Spinal cord (tissue), 10 donors: ENCODE measurements at places on chromosomes 12 and 14.

DNA sequence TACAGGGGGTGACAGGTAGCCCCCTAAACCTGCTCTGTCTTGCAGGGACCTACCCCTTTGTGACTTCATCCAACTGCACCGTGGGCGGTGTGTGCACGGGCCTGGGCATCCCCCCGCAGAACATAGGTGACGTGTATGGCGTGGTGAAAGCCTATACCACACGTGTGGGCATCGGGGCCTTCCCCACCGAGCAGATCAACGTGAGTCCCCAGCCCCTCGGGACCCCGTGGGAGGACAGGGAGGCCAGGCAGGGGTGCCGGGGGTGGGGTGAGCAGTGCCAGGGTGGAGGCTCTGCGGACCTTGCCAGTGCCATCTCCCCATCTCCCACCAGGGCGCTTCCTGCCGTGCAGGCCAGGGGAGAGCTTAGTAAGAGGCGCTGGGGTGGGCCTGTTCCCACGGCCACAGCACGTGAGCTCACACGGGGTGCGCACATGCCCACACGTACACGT is 11.1 kb upstream of the SIVA1 start:
- DNase-seq = no peak

GRCh38 chr12:67758521-67758920 is 110.0 kb downstream of the DYRK2 start:
- DNase-seq = peak; percentile 40

- DNase-seq = no peak
Observed at GRCh38 chr12:114662512-114663177, 21.3 kb downstream of the TBX3 start.

DNA sequence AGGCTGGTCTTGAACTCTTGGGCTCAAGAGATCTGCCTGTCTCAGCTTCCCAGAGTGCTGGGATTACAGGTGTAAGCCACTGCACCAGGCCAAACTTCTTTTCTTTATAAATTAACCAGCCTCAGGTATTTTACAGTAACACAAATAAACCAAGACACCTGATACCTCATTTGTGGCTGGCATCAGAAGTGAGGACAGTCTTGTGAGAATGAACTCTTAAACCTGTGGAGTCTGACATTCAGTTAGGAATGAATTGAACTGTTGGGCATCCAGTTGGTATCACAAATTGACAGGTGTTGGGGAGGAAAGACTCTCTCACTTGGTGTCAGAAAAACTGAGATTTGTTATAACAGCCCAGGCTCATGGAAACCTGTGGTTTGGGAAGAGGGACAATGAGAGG is 120.5 kb downstream of the DENND5B start:
- DNase-seq = no peak

GRCh38 chr12:115482943-115483342 is 794.5 kb downstream of the MED13L start:
- DNase-seq = no peak

DNA sequence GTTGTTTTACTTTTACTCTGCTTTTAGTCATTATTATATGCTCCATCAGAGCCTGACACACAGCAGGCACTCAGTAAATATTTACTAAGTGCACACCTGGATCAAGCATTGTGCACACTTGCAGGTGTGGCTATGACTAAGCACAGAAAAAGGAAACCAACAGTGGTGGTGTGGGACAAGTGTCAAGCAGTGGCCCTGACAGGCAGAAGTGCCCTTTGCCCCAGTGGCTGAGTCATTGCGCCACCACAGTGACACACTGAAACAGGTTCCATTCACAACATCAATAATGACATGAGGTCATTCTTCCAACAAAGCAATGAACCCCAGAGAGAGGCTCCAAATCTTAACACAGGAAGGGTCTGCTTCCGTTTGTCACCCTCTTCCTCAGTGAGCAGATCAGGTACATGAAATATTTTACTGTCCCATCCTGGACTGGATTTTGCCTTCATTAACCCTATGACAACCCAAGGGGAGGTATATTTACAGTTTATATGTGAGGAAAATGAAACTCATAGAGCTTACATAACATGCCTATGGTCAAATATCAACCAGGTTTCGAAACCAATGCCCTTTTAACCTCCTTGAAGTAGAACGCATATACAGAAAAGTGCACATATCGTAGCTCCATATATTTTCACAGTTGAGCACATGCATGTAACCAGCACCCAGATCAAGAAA is 82.6 kb upstream of the GTF2A1 start:
- DNase-seq = no peak

GRCh38 chr14:94115631-94116030 is 5.1 kb downstream of the IFI27 start:
- DNase-seq = no peak

GRCh38 chr14:74562515-74563232 is 49.4 kb downstream of the LTBP2 start:
- DNase-seq = peak; percentile 32

DNA sequence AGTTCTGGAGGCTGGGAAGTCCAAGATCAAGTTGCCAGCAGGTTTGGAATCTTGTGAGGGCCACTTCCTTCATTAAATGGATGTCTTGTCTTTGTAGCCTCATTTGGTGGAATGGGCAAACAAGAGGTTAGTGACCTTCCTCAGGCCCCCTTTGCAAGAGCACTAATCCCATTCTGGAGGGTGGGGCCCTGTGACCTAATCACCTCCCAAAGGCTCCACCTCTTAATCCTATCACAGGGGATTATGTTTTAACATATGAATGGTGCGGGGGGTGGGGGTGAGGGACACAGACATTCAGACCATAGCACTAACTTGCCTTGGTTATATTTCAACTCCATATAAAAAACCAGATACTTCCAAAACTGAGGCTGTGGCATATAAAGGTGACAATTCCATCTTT is 59.9 kb upstream of the PPP4R3A start:
- DNase-seq = no peak

GRCh38 chr12:32253154-32253790 is 146.1 kb upstream of the FGD4 start:
- DNase-seq = no peak

GRCh38 chr14:56555921-56556570 is 23.6 kb upstream of the TMEM260 start:
- peak; percentile 51 for DNase-seq

DNA sequence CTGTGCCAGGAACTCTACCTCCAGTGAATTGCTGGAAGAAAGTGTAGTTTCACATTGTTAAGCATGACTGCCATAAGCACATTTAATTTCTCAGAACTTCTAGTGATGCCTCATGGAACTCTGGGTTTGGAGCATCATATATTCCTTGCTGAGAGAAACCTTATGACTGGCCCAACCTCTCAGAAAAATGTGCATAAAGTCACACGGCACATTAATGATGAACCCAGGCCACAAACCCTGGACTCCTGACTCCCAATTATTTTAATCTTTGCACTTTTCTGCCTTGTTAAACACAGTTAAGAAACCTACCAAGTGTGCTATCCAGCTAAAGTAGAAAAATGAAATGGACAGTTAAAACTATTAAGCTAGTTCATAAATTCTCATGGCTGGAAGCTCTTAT is 5.6 kb downstream of the TCP11L2 start:
- DNase-seq = no peak

DNA sequence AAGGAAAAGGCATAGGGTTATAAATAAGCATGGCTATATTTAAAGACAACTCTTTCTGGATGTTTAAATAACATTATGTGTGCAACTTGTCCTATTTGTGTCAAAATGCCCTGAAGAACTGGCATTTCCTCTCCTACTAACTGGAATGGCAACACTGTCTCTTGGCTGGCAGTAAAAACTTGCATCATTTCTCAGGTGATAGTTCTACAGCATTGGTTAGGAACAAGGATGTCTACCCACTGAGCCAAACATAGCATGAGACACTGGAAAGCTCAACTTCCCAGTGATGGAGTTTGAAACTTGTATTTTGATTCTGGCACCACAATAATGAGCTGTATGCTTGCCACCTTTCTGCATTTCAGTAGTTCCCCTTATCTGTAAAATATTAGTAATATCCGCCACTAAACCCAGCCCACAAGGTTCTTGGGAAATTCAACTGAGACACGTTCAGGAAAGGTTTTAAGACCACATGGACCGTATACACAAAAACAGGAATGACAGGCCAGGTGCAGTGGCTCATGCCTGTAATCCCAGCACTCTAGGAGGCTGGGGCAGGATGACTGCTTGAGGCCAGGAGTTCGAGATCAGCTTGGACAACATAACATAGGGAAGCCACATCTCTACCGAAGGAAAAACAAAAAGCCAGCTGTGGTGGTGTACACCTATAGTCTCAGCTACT is 5.1 kb downstream of the SLC38A2 start:
- no peak for DNase-seq

GRCh38 chr12:47964106-47964728 is 821 bp downstream of the TMEM106C start:
- no peak for DNase-seq

DNA sequence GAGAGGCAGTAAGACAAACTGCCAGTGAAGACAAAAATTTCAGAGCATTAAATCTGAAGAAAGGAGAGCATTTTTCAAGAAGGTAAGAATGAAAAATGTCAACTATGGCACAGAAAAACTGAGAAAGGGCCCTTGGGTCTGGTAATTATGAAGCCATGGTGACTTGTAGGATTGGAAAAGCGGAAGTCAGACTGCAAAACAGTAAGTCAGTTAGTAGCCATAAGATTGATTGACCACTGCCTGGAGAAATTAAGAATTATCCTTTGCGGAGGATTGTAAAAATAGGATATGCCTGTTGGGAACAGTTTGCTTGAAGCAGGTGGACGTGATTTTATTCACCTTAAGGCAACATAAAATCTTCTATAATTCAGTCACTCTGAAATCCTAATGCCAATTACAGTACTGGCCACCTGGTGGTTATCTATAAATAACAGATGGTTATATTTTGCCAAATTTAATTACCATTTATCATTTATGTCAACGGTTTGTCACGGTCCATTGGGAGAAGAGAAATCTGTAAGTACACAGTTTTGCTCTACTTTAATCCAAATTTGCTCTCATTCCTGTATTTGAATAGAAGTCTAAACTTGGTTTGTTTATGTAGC is 127.1 kb upstream of the CNTN1 start:
- DNase-seq = peak; percentile 8

- no peak for DNase-seq
Observed at GRCh38 chr14:50773632-50774541, 57.1 kb downstream of the NIN start.

GRCh38 chr14:100281286-100282082 is 24.8 kb downstream of the SLC25A29 start:
- no peak for DNase-seq
